ENCODE measurements at places on chromosomes 16 and 17. TPM values are rescaled to one million over a fixed set of nuclear protein-coding genes. Genes with fewer than 3 reads are reported as not detected.

GRCh38 chr16:85594978-85595661 lies 18.0 kb upstream of the GSE1 start:
- no peak for DNase-seq

DNA sequence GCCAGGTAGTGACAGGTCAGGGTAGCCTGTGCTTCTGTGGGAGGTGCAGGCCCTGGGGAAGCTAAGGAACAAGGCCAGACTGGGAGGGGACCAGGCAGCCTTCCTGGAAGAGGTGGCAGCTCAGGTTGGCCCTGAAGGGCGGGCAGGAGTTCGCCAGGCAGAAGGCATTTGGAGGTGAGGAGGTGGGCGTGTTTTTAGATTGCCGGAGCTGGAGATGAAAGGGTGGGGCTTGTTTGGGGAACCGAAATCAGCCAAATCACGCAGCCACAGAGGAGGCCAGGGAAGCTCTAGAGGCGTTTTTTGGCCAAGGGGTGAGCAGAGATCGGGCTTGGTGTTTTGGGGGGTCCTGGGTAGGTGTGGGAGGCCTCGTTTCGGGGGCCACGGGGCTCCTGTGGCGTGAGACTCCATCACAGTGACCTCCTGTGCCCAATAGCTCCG lies 7.6 kb downstream of the ADCY7 start:
- no peak for DNase-seq

DNA sequence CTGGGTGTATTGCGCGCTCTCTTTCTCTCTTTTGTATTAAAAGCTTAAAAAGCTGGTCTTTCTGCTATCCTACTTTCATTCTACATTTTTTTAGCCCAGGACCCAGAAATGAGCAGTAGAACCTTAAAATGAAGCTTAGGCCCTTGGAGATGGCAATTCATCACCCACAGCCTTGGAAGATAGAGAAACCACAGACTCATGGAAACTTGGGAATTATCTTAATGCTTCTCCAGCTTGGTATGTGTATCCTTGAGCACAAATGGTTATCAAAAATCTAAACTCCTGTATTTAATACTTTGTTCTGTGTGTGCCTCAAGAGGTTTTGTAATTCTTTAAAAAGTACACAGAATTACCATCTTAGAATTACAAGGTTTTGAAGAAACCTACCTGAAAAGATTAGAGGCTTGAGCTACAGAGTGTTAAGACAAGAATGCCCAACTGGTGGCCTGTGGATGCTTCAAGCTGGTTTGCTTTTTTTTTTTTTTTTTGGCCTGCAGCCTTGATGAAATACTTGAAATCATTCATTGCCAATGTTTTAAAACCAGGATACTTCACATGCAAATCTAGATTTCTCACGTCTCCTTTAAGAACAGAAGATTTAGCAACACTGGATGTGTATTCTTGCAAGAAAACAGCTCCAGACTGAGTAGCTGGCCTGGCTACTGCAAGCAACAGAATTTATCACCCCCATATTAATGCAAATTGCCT lies 105.0 kb downstream of the XYLT1 start:
- DNase-seq: no peak

DNA sequence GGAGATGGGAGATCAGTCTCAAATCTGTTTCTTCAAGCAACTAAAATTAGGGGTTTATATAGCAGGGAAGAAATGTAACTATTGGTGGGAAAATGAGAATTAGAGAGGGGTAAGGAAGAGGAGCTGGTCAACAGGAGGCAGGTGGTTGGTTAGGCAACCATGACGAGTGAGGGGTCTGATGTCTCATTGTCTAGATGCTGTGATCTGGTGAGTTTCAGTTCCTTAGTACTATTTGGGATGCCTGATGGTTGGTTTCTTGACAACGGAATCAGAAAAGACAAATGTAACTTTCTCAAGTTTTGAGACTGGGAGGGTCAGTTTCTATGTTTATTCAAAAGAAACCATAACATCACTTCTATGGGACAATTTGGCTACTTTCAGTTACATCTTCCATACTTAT lies 415.3 kb upstream of the C16orf82 start:
- DNase-seq: no peak

Gene C16orf92
- polyA plus RNA-seq: not detected

Gene SPHK1
- polyA plus RNA-seq: 4.4 TPM

Gene P2RX5
- 0.40 TPM for polyA plus RNA-seq

Measured in left lung (tissue), 14 donors.